ENCODE measurements at places on chromosomes 16 and 17.
A peak's percentile ranks its signal among the peaks of the same experiment; 100 is the strongest.

DNA sequence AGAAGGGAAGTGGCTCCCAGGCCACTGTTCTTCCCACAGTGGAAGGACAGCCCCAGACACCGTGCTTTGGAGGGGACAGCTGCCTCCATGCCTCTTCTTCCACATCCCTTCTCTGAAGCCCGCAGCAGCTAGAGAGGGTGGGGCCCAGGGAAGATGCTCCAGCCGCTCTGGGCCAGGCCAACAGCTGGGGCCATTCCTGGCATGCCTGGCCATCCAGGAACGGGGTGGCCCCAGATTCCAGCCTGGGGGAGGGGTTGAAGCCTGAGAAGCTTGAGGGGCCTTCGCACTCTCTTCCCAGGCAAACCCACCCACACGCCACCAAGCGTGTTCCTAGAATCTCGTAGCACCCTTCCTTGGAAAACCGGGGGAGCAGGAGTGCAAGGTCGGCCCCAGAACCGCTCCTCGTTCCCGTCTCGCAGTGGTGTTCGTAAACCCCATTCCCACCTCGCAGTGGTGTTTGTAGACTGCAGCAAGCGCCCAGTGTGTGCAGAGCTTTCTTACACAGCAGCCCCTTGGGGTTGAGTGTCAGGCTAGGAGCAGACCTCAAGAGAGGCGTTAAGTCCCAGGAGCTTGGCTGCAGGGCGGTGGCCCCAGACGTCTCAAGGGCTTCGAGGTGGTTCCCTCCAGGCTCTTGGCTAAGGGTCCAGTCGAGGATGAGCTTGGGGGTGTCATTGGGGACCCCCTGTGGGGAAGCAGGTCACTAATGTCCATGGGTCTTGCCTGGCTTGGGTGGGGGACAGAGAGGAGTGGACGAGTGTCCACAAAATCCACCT, 2.7 kb downstream of the CDH15 start:
- no peak for DNase-seq

DNA sequence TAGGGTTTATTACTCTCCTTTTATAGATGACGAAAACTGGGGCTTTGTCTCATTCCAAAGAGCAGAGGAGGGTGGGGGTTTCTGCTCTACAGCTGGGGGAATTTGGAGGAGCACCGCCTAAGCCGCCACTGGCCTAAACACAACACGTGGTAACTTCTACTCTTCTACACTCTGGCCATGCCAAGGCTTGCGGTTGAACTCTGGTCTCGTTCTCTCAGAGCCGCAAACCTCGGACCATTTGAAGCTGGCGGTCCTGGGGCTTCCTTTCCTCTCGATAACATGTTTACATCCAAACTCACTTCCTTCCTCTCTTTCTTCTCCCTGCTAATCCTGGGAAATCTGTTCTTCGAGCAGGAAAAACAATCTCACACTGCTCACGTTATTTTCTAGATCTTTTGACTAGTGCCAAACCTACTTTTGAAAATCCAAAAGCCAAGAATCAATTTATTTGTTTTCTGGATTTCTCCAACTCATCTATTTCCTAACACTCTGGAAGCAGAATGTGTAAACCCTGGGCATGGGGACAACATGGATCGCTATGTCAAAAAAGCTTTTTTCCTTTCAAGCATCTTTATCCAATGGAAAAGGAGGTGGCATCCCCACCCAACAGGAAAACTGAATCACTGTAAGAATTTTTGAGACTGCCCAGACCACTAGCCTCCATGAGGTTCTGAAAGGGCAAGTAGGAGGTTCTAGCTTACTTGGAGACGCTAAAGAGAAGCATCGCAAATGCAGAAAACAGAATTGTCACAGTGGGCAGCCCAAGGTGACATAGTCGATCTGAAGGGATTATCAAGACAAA, 13.6 kb upstream of the EEF2K start:
- peak; percentile 56 for DNase-seq

GRCh38 chr16:17994027-17994426, 342.5 kb downstream of the NPIPA8 start:
- DNase-seq: no peak

DNA sequence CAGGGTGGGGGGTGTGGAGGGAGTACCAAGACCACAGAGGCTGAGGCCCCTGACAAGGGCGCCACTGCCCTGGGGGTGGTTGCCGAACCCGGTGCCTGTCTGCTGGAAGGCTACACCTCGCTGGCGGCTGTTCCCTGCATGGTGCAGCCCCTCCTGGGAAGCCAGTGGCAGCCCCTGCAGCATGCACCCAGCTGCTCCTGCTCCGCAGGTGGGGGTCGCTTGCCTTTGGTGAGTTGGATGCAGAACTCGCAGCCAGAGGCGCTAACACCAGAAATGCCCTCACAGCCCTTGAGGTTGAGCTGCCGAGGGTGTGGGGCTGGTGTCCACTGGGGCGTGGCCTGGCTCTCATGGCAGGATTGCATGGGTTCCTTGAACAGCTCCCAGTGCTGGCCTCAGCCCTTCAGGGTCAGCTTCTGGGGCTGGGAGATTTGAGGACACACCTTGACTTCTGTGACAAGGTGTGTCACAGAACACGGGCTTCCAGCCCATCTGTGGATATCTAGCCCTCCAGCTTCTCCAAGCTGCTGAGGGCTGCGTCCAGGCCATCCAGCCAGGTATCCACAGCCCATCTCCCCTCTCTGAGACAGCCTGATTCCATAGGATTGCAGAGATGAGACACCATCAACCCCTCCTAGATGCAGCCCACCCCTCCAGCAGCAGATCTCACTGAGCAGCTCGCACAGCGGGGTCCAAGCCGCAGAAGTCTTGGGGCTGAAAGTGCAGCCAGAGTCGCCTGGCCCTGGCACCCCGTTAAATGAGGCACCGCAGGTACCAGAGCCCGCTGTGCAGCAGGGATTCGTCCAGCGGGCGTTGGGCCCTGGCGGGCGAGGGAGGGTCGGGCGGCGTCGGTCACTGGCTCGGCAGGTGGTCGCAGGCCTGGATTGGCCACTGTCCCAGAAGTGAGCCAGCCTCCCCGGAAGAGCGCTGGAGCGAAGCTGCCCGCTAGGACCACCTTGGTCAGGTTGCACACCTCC, 586.3 kb downstream of the KCNJ18 start:
- no peak for DNase-seq

DNA sequence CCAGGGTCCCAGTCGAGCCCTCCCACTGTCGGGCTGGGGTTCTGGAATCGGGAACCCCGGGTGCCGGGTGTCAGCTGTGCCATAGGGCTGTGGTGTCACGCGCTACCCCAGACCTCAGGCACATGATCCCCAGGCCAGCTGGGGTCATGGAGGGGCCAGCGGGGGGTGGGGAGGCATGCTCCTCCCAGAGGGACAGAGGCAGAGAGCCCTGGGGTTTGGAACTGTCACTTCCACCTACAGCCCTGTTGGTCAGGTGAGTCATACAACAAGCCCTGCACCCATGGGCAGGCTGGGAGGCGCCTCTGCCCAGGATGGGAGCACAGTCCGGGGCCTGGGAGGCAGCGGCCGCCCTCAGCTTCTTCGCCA, 63.0 kb downstream of the BAIAP2 start:
- no peak for DNase-seq

- DNase-seq: no peak
Observed at GRCh38 chr17:76529224-76530094, 8.1 kb downstream of the CYGB start.

DNA sequence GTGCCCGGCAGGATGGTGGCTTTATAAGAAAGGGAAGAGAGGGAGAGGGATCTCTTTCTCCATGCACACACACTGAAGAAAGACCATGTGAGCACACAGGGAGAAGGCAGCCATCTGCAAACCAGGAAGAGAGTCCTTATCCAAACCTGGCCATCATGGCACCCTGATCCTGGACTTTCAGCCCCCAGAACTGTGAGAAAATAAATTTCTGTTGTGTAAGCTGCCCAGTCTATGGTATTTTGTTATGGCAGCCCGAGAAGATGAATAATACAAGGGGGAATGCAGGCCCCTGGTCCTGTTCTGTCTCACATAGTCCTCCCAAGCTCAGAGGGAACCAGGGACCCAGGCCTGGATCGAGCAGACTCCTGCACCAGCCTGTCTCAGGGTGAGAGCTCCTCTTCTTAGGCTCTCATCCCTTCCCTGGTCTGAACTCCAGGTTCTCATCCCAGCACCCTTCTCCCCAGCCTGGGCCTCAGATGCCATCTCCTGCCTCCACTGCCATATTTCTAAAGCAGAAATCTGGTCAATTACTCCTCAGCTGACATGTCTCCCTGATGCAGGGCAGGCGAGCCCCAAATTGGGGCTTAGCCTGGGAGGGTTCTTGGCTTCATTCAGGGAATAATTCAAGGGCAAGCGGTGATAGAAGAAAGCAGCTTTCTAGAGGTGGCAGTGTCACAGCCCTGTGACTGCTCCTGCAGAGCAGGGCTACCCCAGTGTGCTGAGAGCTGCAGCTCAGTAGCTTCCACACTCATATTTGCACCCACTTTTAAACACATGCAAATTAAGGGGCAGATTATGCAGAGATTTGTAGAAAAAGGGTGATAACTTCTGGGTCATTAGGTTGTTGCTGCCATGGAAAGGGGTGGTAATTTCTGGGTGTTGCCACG, 28.8 kb downstream of the IGFBP4 start:
- no peak for DNase-seq

GRCh38 chr16:22402191-22402590, 27.8 kb upstream of the CDR2 start:
- no peak for DNase-seq

DNA sequence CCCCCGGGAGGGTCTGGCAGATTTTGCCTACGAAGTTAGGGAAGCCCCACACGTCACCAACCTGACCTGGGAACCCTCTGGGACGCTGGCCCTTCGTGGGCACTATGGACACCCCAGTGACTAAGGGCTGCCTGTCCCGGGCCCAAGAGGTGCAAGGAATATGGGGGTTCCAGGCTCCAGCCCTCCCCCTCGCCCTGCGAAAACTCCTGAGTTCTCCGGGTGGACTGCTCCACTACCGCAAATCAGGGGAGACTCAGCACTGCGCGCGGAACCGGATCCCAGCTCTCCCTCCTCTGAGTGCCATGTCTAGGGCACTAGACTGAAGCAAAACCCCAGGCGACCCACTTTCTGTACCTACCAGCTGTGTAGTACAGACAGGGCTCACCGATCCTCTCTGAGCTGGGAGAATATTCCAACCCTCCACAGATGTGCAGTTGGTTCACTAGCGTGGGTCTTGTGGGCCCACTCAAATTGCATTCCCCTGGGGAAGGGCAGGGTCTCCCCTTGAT, at the start of gene ARL5C:
Gene ARL5C (minus strand): TSS at position 321 of the 509 bp plus-strand sequence. CDS start 401 bp downstream, outside the sequence.
- no peak for DNase-seq

- DNase-seq: no peak
Observed at GRCh38 chr17:82878527-82878926, 38.7 kb upstream of the ZNF750 start.

DNA sequence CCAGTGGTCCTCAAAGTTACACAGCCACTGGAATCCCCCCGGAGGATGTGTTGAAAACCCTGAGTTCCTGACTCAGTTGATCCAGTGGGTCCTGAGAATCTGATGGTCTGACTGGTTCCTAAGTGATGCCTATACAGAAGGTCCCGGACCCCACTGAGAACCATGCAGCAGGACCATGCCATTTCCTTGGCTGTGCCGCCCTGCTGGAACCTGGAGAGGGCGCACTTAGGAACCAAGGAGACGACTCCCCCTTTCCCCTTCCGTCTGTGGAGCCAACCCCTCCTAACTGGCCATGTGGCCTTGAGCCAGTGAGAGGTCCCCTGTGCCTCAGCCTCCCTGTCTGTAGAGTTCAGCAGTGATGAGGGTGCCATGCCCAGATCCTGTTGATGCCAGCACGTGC, 22.0 kb downstream of the C16orf74 start:
- DNase-seq: no peak

DNA sequence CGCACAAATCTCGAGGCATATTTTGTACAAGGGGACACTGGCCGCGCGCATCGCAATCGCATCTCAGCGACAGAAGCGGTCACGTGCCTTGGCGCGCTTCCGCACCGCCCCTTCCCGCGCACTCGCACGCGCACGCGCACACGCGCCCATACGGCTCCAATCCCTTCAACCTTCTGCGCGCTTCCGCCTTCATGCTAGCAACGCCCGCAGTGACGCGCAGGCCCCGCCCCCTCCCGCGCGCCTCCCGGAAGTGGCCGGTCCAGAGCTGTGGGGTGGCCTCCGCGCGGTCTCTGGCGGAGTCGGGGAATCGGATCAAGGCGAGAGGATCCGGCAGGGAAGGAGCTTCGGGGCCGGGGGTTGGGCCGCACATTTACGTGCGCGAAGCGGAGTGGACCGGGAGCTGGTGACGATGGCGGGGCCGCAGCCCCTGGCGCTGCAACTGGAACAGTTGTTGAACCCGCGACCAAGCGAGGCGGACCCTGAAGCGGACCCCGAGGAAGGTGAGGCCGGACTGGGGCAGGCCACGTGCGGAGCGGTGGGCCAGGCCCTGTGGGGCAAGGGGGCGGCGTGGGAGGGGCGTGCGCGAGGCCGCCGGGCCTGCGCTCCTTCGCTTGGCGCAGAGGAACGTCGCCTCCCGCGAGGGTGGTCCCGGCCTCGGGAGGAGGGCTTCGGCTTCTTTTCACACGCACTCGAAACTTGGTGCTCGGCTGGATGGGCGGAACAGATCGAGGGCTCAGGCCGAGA, at the start of gene AATF:
Gene AATF (plus strand): TSS at position 238 of the 744 bp plus-strand sequence. CDS start 172 bp downstream, at position 410.
- peak; percentile 91 for DNase-seq

- DNase-seq: no peak
Observed at GRCh38 chr17:63646488-63646806, 24.2 kb downstream of the MAP3K3 start.

DNA sequence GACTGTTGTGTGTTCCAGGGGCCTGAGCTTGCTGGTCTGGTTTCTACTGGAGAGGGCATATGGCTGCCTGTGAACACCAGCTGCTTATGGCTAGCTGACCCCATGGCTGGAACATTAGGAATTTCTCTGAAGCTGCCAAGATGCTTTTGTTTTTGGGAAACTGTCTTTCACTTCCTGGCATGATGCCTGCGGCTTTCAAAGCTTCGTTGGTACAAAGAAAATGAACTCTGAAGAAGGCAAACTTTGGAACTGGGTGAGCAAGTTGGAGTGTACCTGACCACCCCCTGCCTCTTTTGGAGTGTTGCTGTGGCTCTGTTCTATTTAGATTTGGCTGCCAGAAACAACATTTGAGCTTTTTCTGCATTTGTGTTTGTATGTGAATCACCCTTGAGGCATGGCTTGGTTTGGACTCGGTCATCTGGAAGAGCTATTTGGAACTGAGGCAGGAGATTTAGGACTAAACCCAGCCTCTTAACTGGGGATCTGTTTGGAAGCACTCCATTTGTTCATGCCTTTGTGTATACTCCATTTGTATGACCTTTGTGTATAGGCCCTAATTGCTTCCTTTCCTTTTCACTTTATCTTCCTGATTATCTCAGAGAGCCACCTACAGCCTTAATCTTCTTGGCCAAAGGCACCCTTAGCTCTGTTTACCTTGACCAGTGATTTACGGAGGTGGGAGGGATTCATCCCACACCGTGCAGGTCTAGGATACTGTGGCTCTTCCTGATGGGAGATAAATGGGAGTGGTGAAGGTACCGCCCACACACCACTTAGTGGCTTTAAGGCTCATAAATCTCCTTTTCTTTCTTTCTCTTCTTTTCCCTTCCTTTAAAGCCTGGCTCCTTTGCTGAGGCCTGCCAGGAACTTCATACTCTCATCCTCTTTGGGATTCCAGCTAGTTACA, 7.3 kb upstream of the CPHXL start:
- DNase-seq: no peak

- DNase-seq: no peak
Observed at GRCh38 chr16:57609541-57610401, 18.7 kb upstream of the ADGRG1 start.

- peak; percentile 61 for DNase-seq
Observed at GRCh38 chr17:42659079-42659931, at the start of gene TUBG2. Gene TUBG2 (plus strand): TSS chr17:42659284. CDS start chr17:42659504, 220 bp downstream.

GRCh38 chr16:17416461-17417311, 54.1 kb downstream of the XYLT1 start:
- peak; percentile 17 for DNase-seq

- DNase-seq: no peak
Observed at GRCh38 chr16:79163691-79164387, 436.7 kb downstream of the MAF start.

- no peak for DNase-seq
Observed at GRCh38 chr17:71791311-71791710, 329.5 kb upstream of the SOX9 start.

All from stimulated activated CD8-positive, alpha-beta memory T cell treated with anti-CD3 and anti-CD28 coated beads, Interleukin-4, amount 100 ng/mL, for 1 hour (primary cell).